WERI-Rb-1 (cell line): ENCODE measurements at places on chromosomes 3 and 15.
A peak's percentile ranks its signal among the peaks of the same experiment; 100 is the strongest.

GRCh38 chr15:91271565-91272153 lies 171.6 kb downstream of the SV2B start:
- peak; percentile 45 for DNase-seq

- DNase-seq = no peak
These were observed 152.1 kb downstream of the NEK10 start for GRCh38 chr3:27216955-27217552.

DNA sequence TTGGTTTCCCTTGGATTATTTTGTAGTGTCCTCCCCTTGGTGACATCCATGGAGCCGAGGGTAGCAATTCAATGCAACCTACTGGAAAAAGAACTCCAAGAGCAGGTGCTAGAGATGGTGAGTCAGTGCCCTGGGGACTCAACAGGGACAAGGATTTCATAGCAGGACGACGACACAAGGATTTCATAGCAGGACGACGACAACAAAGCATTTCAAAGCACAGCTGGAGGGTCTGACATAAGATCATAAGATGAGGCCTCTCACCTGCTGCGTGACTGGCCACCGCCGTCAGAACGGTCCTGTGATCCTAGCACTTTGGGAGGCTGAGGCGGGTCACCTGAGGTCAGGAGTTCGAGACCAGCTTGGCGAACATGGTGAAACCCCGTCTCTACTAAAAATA lies 22.5 kb downstream of the NRROS start:
- no peak for DNase-seq

DNA sequence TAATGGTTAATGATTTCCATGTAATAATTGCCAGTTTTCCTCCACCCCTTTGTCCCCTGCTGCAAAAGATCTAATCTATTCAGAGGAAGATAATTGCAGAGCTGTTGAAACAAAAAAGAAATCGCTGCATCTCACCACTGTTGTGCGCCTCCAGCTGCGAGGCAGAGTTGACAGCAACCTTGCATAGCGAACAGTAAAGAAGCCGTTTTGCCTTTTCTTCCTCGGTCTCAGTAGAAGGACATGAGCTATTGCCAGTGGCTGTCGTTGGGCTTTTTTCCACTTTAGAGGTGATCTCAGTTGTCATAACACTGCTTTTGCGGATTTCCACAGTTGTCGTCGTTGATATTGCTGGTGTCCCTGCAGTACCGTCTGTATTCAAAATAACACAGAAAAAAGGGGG lies 314.2 kb downstream of the ZNF385D start:
- no peak for DNase-seq

DNA sequence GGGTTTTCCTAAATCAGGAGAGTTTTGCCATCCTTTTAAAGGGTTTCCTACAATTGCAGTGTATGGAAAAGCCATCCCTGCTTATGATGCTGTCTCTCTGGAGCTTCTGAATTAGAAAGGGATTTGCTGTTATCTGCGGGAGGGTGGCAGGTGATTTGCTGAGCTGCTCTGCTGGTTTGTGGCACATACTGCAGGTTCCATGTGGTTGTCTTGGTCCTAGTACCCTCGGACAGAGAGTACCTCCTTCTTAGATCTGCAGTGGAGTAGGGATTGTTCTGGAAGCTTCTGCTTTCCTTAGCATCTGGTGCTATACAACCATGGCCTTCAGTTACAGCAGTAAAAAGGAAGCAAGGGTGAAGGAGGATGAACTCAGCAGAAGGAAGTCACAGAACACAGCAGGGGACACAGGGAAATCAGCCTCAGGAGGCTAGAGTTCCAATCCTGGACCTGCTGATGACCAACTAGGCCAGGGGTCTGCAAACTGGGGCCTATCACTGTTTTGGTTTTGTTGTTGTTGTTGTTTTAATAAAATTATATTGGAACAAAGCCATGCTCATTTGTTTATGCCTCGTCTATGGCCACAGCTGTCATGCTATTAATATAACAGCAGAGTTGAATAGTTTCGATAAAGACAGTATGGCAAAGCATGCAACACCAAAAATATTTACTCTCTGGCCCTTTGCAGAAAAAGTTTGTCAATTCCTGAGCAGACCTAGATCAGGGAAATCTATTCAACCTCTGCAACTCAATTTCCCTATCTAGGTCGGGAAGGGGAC lies 39.5 kb downstream of the STARD5 start:
- DNase-seq = no peak

DNA sequence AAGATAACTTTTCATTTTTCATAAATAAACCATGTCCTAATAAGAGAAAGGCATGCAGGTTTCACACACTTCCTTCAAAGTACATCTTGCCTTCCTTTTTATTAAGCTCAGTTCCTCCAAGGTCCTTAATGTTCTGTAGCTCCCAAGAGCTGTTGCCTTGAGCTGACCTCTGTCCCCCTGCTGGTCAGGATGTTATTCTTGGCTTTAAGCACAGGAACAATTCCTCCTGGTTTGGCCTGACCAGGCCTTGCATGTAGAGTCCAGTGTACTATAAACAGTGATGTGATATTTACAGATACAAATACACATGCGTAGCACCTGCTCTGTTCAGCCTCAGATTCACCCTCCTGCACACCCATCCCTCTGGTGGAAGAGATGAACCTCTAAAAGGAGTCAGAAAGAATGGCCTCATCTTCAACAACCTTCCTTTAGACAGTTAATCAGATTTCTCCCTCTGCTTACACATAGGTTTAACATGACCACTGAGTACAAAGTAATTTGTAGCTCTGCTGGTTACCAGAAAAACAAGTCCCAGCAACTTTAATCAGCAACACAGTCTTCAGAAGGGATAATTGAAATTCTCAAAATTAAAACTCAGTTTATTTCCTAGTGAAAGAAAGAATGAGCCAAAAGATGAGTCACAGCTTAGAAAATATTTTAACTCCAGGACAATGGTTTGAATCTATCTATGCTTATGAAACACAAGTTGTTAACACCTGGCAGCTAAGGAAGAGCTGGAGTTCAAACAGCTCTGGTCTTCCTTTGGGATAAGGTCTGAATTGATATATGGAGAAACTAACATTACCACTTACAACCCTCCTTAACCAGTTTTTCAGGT lies 46.5 kb downstream of the PTPN9 start:
- peak; percentile 41 for DNase-seq

- no peak for DNase-seq
These were observed 29.6 kb upstream of the ADAMTS7 start for GRCh38 chr15:78840661-78841375.

GRCh38 chr3:65814845-65815578 lies 223.7 kb downstream of the MAGI1 start:
- DNase-seq = no peak

DNA sequence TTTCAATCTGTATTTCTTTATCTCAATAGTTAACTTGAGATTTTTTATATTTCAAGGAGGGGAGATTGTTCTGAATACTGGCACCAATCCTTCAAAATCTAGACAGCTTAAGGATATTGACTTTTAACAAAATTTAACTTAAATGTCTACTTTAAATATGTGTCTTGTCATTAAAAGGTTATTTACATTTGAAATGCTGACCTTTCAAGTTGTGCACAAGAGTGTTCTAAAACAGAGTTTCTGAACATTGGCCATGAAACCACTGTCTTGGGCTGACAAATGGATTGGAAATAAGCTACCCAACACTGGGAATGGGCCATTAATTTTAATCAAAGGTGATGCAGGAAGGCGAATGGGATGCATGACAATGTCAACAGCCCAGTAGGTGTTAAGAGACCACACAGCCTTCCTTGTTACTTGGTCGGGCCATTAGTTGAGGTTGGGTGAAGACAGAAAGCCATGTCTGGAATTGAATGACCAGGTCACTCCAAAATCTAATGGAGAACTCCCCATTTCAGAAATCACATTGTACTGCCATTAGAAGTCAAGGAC lies 128.5 kb downstream of the CDIN1 start:
- no peak for DNase-seq

GRCh38 chr3:162302983-162303624 lies 806.5 kb downstream of the OTOL1 start:
- no peak for DNase-seq

GRCh38 chr3:161989012-161989411 lies 492.4 kb downstream of the OTOL1 start:
- DNase-seq = no peak

GRCh38 chr3:177126015-177126773 lies 71.1 kb downstream of the TBL1XR1 start:
- no peak for DNase-seq

DNA sequence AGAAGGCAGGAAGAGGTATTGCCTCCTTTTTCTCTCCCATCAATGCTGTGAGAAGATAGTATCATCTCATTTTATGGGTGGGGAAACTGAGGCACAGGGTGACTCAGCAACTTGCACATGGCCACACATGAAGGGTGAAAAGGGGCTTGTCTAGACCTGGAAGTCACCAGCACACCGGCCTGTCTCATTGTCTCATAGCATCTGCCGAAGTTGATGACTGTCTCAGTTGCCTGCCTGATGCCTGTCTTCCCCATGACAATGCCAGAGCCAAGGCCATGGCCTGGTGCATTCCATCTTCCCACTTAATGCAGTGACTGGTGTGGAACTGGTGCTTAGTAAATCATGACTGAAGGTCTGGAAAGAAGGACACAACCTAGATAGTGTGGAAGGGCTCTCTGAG lies 27.9 kb upstream of the PRR23E start:
- DNase-seq = no peak

GRCh38 chr3:10242182-10243065 lies 5.8 kb upstream of the TATDN2 start:
- DNase-seq = no peak

DNA sequence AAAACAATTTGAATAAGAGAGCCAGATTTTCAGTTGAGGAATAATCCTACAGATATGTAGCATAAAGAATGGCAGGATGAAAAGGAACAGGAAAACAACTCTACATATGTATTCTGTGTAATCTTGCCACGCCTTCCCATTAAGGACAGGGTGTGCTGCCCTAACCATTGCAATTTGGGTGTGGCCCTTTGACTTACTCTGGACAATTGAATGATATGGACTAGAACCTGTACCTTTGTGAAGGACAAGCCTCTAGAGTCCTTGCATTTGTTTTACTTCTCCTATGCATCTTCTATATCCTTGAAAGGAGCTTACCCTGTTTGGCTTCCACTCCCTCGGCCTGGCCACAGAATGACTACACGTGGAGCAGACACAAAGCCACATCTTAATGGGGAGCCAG lies 1261.6 kb upstream of the GBE1 start:
- DNase-seq = no peak

DNA sequence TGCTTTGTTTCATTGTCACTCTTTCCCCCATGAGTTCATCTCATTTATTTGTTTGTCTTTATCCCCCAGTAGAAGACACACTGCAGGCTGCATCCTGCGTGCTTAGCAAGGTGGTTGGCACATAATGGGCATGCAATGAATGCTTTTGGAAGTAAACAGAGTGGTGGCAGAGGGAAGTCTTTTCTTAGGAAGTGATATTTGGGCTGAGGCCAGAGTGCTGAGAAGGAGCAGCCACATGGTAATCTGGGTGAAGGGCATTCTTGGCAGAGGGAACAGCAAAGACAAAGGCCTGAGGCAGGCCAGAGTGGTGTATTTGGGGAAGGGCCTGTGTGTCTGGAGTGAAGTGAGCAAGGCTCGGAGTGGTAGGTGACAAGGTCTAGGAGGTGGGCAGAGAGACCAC lies 17.7 kb upstream of the ADAMTS7 start:
- DNase-seq = no peak

DNA sequence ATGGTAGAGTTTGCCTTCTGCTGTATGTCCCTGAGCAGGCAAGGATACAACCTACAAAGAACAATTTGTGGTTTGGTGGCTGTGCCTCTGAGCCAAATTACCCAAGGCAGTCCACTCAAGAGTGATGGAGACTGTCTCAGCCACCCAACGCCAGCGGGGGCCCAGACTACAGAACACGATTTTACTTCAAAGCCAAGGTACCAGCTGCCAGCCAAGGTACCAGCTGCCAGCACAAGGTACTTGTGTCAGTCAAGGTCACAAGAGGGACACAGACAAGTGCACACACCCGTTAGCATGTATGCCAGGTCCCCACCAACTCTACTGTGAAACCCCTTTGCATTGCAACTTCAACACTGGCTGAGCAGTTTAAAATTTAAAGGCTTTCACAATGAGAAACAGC lies 23.5 kb downstream of the COLQ start:
- no peak for DNase-seq

DNA sequence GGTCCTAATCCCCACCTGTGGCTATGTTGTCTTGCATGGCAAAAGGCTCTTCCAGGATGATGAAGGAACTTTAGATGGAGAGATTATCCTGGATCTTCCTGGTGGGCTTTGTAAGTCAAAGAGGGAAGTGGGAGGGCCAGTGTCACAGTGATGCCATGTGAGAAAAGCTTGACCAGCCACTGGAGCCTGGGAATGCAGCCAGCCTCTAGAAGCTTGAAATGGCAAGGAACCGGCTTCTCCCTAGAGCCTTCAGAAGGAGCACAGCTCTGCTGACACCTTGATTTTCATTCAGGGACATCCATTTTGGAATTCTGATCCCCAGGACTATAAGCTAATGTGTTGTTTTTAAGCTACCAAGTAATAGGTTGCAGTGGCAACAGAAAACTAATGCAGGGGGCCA lies 58.3 kb downstream of the CLEC3B start:
- no peak for DNase-seq

DNA sequence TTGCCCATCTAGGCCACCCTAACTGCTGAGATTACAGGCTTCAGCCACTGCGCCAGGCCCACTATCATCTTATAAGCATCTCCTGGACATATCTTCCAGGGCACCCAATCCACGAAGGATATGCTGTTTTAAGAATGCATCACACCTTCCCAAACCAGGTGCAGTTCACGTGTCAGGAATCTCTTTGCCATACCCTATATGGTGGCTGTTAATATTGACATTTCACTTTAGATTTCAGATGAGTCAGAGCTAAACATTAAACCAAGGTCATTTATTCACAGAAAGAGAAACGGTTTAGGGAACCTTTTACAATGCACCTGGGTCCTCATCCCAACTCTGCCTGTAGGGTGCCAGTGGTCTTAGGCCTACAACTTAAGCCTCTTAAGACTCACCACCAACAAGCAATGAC lies 85.7 kb downstream of the TBL1XR1 start:
- DNase-seq = peak; percentile 47

DNA sequence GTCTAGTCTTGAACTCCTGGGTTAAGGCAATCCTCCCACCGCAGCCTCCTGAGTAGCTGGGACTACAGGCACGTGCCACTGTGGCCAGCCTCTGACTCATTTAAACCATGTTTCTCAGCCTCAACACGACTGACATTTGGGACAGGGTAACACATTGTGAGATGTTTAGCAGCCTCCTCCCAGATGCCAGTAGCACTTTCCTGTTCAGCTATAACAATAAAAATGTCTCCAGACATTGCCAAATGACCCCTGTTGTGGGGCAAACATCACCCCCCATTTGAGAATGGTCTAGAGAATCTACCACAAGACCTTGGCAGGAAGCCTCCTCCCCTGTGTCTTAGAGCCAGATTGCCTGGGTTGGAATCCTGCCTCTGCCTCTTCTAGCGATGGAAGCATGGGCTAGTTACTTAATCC lies 8.4 kb downstream of the TMEM40 start:
- DNase-seq = no peak

- DNase-seq = no peak
These were observed 336.0 kb upstream of the TRIM42 start for GRCh38 chr3:140341817-140342403.

GRCh38 chr15:81292523-81293001 lies 31.4 kb downstream of the STARD5 start:
- DNase-seq = no peak
